SHP77 (cell line): ENCODE measurements at places on chromosomes 3 and 15.

GRCh38 chr15:56028430-56028829 is 35.0 kb upstream of the NEDD4 start:
- no peak for DNase-seq

- no peak for DNase-seq
Measured at GRCh38 chr3:170999737-171000242, 26.7 kb downstream of the SLC2A2 start.

DNA sequence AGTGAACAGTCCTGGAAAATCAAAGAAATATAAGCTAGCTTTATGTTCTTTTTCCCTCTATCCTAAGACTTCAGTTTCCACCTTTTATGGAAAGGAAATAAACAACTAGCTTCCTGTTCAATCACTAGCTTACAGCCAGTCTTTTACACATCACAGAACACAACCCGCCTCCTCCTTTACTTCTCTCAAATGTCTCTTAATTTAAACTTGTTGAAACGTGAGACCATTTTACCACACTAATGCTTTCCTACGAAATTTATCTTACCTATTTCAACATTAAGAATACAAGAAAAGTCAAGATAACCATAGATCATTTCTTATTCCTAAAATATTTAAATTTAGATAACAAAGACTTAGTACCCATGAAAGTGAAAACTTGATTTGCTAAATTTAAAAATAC is 6.2 kb downstream of the PRTG start:
- no peak for DNase-seq

DNA sequence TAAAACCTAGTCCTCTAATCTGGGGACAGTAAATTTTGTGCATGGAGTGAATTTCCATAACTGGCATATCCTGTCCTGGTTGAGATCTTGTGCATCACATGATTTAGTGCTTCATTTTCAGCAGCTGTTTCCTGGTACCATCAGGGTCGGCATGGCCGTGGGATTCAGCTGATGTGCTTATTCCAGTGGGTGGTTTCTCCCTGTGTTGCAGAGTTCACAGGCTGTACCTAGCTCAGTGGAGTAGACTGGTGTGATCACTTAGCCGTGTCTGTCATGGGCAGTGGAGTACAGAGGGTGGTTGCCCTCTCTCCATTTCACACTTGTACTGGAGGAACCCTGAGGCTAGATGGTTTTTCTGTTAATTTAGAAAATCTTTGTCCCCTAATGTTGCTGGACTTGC is 228.5 kb downstream of the PTPRG start:
- no peak for DNase-seq

DNA sequence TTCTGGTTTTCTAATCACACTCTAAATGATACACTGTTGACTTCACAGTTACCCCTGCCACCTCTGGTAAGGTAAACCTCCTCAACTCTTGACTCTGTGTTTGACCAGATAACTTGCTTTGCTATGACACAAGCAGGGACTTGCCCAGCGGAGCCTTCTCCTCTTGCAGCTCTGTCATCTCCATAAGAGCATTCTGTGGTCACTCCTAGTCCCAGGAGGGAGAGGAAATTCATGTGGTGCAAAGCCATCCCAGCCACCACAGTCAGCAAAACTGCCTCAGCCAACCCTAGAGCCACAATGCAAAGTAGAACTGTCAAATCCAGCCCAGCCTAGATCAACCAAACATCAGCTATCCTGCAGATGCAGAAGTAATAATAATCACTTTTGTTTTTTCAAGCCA is 144.7 kb upstream of the GADL1 start:
- no peak for DNase-seq

DNA sequence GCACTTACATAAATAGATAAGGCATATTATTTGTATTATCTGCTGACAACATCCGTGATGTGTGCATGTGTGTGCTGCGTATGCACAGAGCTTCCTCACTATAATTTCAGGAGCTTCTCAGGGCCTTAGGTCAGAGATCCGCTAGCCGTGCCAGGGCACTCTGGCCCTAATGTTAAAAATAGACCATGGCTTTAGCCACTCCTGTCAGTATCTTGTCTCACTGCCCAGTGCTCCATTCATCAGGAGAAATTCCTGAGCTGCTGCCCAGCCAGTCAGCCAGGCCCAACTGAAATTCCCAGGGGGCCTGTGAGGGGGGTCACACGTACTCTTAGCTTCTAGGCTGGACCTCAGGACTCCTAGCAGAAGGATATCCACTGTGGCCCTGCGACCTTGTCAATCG is 70.0 kb upstream of the ABHD2 start:
- no peak for DNase-seq

DNA sequence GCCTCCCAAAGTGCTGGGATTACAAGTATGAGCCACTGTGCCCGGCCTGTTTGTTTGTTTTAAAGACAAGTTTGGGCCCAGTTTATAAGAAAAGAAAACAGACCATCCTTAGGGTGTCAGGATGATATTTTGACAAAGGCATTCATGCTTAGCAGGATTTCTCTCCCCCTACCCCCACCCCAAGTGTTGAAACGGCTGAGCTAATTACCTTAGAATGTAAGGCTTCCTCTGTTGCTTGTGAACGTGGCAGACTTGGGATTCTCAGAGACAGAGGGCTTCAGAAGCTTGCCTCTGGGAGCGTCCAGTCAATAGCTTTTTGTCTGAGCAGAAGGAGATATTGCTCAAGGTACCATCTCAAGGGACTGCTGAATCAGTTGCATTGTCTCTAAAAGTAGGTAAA is 24.0 kb downstream of the FLNB start:
- no peak for DNase-seq

DNA sequence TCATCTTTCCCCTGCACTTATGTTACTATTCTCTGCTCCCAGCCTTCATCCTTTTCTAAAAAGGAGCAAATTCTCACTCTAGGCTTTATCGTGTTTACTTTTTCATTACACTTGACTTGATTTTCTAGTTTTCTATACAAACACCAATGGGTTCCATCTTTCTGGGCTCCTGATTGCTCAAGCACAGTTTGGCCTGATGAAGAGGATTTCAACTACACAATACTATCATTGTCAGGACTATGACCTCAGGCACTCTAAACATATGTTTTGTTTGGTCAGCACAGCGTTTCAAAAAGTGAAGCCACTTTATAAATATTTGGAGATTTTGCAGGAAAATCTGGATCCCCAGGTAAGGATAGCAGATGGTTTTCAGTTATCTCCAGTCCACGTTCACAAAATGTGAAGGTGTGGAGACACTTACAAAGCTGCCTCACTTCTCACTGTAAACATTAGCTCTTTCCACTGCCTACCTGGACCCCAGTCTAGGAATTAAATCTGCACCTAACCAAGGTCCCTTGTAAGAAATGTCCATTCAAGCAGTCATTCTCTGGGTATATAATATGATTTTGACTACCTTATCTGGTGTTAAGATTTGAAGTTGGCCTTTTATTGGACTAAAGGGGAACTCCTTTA is 86.2 kb downstream of the TGFBR2 start:
- no peak for DNase-seq

GRCh38 chr3:65907232-65908130 is 131.2 kb downstream of the MAGI1 start:
- no peak for DNase-seq

GRCh38 chr3:133672461-133672860 is 10.7 kb upstream of the TOPBP1 start:
- DNase-seq: no peak

DNA sequence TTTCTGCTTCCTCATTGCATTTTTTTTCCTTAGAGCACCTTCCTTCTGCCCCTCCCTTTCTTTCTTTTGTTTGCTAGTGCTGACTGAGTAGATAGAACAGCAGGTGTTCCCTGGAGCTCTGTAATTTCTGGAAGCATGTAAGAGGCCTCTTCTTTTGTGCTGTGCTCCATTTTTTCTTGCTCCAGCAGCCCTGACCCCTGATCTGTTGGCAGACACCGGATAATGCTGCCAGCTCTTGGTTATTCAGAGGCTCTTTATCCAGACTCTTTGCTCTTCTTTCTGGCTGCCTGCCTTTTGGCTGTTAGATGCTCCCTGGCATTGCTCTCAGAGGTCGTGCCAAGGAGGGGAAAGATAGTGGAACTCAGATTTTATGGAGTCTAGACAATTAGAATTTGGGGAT is 104.4 kb upstream of the RBMS3 start:
- no peak for DNase-seq

- no peak for DNase-seq
Measured at GRCh38 chr3:94019659-94020058, 8.7 kb downstream of the STX19 start.

- peak; percentile 25 for DNase-seq
Measured at GRCh38 chr3:152524198-152525140, 255.7 kb downstream of the MBNL1 start.

DNA sequence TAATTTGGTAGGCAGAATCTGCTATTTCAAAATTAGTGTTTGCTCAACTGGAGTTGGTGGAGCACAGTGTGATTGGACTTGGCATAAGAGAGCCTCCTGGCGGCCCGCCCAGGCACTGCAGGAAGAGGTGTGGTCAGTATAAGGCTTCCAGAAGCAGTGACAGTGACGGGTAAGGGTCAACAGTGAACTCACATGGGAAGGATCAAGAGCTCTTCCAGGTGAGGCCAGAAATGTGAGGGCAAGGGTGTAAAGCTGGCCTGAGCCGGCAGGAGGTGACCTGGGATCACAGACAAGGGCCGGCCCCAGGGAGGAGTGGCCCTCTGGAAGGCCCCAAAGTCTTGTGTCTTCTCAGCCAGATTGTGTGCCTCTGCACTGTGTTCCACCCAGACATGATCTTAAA is 93.2 kb upstream of the RNF7 start:
- DNase-seq: peak; percentile 21

GRCh38 chr3:114447545-114447944 is 153.7 kb downstream of the TIGIT start:
- no peak for DNase-seq

GRCh38 chr3:120982608-120983320 is 74.8 kb downstream of the STXBP5L start:
- no peak for DNase-seq

DNA sequence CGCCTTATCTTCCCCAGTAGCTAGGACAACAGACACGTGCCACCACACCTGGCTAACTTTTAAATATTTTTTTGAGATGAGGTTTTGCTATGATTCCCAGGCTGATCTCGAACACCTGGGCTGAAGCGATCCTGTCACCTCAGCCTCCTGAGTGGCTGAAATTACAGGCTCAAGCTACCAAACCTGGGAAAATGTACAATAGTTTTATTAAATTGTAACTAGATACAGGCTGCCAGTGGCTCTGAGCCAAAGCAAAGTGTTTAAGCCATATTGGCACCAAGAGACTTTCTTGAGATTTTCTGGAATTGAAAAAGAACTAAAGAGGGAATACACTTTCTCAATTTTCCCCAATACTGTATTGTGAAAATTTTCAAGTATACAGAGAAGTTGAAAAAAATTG is 204.3 kb downstream of the SUCLG2 start:
- no peak for DNase-seq

- DNase-seq: no peak
Measured at GRCh38 chr3:149459491-149460059, 14.9 kb upstream of the TM4SF4 start.

- DNase-seq: no peak
Measured at GRCh38 chr3:43638594-43639447, 17.0 kb upstream of the ANO10 start.

DNA sequence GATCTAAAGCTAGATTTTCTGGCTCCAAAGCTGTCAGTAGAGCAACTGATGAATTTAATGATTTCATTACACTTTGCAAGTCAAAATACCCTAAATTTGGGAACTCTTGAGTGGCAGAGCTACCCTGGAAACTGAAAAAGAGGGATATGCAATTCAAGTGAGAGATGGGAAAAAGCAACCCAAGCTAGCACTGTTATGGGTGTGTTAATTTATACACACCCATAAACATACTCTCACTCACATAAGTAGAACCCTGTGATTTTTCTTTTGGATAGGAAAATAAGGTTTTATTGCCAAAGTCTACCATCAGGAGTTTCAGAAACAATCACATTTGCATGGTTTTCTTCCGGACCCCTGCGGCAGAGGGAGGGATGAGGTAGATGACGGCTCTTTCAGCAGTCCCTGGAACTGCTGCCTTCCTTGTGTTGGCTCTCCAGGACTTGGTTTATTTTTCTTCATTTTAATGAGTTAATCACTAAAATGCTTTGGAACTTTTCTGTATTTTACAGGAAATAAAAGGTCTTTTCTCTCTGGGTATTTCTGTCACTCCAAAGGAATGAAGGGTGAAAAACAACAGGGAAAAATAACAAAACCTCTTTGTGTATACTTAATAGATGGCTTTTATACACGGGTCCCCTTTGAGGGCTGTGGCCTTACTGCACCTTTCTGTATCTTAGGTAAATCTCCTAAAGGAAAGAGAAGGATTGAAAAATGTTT is 63.8 kb downstream of the TTC23 start:
- DNase-seq: no peak

DNA sequence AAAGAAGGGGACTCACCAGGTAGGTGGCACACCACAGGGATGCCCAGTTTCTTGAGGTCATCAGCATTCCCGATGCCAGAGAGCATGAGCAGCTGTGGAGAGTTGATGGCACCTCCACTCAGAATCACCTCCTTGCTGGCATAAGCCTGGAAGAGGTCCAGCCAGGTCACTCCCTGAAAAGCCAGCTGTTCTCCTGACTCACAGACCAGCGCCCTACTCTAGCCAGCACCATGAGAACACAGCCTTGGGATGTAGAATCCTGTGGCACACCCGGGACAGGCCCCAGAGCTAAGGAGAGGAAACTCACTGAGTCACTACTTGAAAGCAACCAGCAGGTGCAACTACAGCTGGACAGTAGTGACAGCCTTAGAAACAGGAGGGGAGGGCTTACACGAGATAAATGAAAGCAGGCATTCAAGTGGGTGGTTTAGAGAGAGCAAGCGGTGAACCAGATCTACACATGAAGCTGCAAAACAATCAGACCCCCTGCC is 24.5 kb downstream of the CHDH start:
- DNase-seq: peak; percentile 59

GRCh38 chr3:51002495-51002894 is 327.8 kb downstream of the DOCK3 start:
- DNase-seq: no peak

GRCh38 chr3:187197335-187197649 is at the start of gene RTP1:
RTP1 (plus strand) TSS chr3:187197486; CDS start chr3:187197516, 30 bp downstream.
- no peak for DNase-seq

- no peak for DNase-seq
Measured at GRCh38 chr3:111152496-111152895, 80.9 kb downstream of the NECTIN3 start.

GRCh38 chr3:71725271-71725991 is at the start of gene EIF4E3:
EIF4E3 (minus strand) TSS chr3:71725402; CDS start chr3:71725367, 35 bp downstream.
- DNase-seq: no peak

GRCh38 chr15:97567411-97567810 is 393.1 kb upstream of the ARRDC4 start:
- no peak for DNase-seq

DNA sequence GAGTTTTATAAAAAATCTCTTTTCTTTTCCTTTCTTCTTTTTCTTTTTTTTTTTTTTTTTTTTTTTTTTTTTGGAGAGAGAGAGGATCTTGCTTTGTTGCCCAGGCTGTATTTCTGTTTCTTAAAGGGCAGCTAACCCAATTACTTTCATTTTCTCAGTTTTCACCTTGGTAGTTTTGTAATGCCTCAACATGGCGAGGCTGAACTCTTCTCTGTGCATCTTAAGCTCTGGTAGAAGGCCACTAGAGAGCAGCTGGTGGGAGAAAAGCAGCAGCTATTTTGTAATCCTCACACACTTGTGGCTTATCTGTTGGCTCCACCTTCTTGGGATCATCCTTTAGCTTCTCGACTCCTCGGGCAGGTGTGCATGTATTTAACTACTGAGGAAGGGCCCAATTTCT is 152.2 kb upstream of the MEIS2 start:
- no peak for DNase-seq
